NCI-H1048 (cell line): ENCODE measurements at places on chromosomes 2 and 18.

DNA sequence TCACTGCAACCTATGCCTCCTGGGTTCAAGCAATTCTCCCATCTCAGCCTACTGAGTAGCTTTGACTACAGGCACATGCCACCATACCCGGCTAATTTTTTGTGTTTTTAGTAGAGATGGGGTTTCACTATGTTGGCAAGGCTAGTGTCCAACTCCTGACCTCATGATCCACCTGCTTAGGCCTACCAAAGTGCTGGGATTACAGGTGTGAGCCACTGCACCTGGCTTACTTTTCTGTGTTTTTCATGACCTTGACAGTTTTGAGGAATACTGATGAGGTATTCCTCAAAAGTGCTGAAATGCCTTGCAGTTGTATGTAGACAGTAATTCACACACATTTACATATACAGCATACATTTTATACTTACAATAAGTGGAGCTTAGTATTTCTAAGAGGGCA lies 126.1 kb downstream of the PHLPP1 start:
- DNase-seq, result no peak

GRCh38 chr2:175353275-175353674 lies 171.8 kb upstream of the ATP5MC3 start:
- no peak for DNase-seq

DNA sequence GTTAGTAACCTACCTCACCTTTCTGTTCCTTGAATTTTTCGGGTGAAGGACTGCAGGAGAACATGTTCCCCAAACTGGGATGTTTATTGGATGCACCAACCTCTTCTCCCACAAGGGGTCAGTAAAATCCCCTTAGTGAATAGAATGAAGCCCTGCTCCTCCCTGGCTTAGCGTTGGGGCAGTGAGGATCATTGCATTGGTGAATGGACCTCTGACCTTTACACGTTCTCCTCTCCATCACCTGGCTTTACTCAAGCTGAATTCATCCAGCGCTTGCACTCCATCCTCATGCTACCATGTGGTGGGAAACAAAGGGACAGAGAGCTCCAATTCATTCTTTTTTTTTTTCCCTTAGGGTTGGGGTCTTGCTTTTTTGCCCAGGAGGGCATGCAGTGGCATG lies 157.2 kb downstream of the MIB1 start:
- no peak for DNase-seq

- no peak for DNase-seq
These were observed 176.4 kb downstream of the TMEM247 start for GRCh38 chr2:46655551-46656436.

GRCh38 chr2:24929230-24929629 lies 9.2 kb upstream of the ADCY3 start:
- no peak for DNase-seq

- no peak for DNase-seq
These were observed 727.9 kb upstream of the CDH2 start for GRCh38 chr18:28904789-28905364.

DNA sequence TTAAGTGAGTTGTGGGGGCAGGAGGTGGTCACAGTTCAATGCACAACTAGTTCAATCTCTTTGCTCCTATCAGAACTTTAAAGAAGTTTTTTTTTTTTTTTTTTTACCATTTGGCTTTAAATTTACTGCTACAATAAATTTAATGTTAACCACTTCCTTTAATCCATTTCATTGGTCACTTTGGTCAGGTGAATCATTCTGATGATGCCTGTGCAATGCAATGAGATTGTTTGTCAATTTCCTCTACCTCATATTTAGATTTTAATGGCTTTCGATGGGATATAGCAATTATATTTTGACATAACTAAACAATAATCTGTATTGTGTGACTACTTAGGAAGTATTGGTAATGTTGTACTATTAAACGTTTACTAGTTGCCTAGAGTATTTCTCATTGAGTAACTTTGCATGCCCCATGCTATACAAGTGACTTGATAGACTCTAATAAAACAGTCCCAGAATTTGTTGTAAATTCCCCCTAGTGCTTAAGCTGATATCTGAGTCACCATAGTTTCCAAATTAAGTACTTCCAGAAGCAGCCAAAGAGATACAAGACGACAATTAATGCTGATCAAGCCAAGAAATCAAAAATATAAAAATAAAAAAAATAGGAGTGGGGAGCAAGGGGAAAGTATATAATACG lies 52.9 kb upstream of the SERPINB2 start:
- DNase-seq, result no peak

DNA sequence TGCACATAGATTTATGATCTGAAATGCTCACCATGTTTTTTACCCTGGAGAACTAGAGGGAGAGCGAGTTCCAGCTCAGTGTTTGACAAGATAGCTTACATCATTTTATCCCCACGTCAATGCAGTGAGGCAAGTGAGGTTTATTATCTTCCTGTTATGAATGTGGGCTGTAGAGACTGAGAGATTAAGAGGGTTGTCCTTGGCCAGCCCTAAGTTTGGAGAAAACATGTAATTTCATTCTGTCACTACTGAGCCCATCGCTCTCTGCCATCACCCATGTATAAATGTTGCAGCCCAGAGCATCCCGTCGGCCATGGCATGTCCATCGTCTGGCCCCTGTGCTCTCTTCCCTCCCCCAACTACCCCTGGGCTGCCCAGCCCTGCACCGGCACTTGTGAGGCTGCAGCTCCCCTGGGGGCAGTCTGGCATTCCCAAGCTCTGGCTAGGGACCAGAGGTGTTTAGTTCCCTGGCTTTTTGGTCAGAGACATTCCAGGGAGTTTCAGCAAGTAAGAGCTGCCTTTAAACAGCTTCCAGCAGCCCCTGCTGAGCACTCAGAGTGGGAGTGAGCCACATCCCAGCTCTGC lies 136.7 kb downstream of the ANTXR1 start:
- DNase-seq, result no peak

- DNase-seq, result no peak
These were observed 12.8 kb upstream of the SFTPB start for GRCh38 chr2:85680707-85681371.

GRCh38 chr2:107428781-107429180 lies 397.9 kb upstream of the RGPD4 start:
- no peak for DNase-seq

DNA sequence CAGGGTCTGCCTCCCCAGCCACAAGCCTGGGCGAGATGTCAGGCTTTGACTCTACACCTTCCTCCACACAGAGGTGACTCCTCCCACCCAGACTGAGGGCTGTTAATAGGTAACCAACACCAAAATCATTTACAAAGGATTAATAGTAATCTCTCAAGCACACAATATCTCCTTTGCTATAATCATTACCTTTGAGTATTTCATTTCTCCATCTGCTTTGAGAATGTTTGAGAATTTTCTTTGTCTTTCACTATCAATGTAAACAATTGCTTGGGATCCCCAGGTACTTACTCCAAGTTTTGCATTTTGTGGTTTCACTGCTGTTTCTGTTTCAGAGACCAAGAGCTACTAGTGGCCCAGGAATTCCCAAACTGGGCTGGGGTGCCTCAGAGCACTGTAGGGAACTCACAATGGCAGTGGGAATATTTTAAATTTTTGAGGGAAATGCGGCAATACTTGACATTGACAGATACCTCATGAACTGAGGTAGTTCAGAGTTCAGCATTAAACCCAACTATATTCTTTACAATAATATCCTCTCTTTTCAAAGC lies 166.4 kb upstream of the MGAT5 start:
- DNase-seq, result no peak

DNA sequence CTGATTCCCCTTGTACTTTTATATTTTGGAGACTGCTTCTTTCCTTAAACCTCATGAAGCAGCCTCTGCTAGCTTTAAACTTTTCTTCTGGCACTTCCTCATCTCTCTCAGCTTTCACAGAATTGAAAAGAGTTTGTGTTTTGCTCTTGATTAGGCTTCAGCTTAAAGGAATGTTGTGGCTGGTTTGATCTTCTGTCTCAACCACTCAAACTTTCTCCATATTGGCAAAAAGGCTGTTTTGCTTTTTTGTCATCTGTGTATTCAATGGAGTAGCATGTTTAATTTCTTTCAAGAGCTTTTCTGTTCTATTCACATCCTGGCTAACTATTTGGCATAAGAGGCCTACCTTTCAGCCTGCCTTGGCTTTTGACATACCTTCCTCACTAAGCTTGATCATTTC lies 36.3 kb upstream of the MSTN start:
- no peak for DNase-seq

GRCh38 chr2:76867854-76868253 lies 654.3 kb downstream of the LRRTM4 start:
- DNase-seq, result no peak

GRCh38 chr18:51711298-51711889 lies 513.9 kb upstream of the MEX3C start:
- no peak for DNase-seq

- DNase-seq, result no peak
These were observed 318.1 kb downstream of the PARD3B start for GRCh38 chr2:204863336-204863735.

GRCh38 chr18:48553236-48553635 lies 14.4 kb downstream of the CTIF start:
- DNase-seq, result no peak

- DNase-seq, result no peak
These were observed 44.2 kb downstream of the VSNL1 start for GRCh38 chr2:17584689-17585088.

- DNase-seq, result no peak
These were observed 587 bp downstream of the MEIS1 start for GRCh38 chr2:66435549-66435875.

DNA sequence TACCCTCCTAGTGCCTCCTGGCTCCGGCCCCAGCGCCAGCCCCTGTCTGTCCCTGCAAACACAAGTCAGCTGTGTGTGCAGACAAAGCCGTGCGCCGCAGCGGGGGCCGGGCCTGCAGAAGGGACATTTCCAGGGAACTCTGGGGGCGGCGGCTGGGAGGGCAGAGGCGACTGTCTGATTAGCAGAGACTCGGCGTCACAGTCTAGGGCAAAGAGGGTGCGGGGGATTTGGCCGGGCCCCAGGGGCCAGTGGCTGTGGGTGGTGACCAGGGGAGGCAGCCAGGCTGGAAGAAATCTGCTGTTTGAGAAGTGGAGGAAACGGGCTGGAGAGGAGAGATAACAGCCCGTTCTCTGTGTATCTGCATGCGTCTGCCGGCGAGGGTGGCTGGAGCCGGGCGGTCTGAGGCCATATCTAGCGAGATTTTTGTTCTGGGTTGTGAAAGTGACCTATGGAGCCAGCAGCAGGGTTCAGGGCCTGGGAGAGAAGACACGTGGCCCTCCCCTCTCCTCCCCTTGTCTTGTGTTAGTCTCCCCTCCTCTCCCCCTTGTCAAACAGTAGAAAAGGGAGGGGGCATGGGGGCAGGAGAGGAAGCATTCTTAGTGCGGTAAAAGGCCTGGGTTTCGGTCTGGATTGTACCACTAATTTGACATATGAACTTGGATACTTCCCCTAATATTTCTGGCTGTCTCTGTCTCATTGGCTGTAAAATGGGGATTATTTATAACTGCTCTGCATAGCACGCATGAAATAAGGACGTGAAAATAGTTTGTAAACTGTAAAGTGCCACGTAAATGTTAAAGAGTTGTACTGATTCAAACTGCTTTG lies 169.4 kb downstream of the SMAD7 start:
- DNase-seq, result no peak

DNA sequence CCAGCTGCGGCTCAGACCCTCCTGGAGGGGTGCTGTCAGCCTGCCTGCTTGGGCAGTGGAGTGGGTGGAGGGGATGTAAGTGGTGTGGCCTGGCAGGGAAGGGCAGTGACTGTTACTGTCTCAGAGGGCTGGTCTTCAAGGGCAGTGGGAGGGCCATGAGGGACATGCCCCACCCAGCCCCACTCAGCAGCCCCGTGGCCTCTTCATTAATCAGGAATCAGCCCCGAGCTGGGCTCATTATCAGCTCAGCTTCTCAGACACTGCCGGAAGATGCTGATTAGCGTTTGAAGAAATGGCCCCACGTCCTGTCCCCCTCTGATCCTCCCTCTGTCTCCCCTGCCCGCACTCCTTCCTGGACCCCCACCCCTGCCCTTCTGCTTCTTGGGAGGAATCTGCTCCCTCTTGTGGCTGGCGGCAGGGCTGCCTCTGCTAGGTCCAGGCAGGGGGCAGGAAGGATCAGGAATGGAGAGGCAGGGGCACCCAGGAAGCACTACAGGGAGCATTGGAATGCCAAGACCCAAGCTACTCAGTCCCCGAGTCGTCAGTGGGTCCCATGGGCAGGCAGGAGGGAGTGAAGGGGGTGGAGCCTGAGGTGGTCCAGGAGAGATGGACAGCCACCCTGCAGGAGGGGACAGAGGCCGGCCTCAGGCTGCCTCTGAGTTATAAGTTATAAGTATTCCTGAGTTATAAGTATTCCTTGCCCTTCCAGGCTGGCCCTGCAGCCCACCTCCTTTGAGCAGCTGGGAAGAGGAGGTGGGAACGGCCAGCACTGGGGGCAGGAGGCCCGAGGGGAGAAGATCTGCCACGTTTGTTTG lies 7.0 kb downstream of the ASIC4 start:
- DNase-seq, result no peak

- no peak for DNase-seq
These were observed 425.1 kb downstream of the NRXN1 start for GRCh38 chr2:50606860-50607259.

DNA sequence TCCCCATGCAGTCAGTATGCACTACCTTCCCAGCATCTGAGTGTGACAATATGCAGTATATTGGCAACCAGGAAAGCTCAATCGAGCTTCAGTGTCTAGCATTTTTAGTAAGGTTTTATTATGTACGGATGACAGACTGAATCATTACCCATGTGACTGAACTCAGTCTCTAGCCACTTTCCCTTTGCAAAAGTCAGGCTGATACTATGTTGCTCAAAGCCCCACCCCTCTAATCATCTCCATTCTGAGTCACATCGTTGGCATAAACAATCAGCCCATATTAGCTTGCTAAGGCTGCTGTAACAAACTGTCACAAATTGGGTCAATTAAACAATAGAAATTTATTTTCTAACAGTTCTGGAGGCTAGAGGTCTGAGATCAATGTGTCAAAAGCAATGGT lies 25.8 kb upstream of the SRD5A2 start:
- DNase-seq, result no peak

- no peak for DNase-seq
These were observed 167.9 kb downstream of the IRS1 start for GRCh38 chr2:226631671-226632070.

DNA sequence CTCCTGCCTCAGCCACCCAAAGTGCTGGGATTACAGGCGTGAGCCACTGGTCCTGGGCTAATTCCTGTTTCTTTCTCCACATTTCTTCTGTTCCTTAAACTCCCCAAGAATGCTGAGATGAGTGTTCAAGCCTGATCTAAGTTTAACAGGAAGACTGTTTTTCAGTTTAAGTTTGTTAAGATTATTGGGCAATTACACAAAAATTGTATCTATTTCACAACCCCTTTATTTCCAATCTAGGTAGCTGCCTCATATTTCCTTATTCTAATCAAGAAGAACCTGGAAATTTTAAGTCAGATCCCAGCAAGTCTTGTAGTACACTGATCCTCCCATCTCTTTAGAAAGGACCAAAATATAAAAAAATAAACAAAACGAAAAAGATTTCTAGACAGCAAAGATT lies 11.7 kb downstream of the SFT2D3 start:
- no peak for DNase-seq

DNA sequence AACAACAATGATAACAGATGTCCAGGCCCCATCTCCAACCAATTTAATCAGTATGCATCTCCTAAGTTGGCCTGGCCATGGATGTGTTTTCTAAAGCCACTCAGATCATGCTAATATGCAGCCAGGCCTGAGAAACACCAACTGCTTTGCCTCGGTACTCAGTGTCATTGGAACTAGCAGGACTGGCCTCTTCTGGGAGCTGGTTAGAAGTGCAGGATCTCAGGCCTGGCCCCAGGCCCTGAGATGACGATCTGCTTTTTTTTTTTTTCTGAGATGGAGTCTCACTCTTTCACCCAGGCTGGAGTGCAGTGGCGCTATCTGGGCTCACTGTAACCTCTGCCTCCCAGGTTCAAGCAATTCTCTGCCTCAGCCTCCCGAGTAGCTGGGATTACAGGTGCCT lies 69.1 kb downstream of the IRS1 start:
- DNase-seq, result no peak
